Pulmonary artery endothelial cell (primary cell): ENCODE measurements at places on chromosomes 4 and X. TPM values are rescaled to one million over a fixed set of nuclear protein-coding genes. Genes with fewer than 3 reads are reported as not detected.

Gene BST1
- total RNA-seq, result 19.2 and 23.8 TPM in 2 replicates

Gene TNIP2
- 90.3 and 109 TPM in 2 replicates for total RNA-seq

Gene GAGE2A
- total RNA-seq, result not detected in 2 replicates

Gene GASK1B
- total RNA-seq, result 84.3 and 114 TPM in 2 replicates

Gene NLRP2B
- total RNA-seq, result 0.07 TPM in 1 of 2 replicates, not detected in the other

Gene SPIN4
- total RNA-seq, result 2.2 and 3.6 TPM in 2 replicates

Gene LDB2
- 150 and 155 TPM in 2 replicates for total RNA-seq

Gene CLNK
- total RNA-seq, result not detected in 2 replicates

Gene SLC9B1
- 0.59 and 0.67 TPM in 2 replicates for total RNA-seq

Gene ZAR1
- total RNA-seq, result not detected in 2 replicates

Gene SSX3
- total RNA-seq, result not detected in 2 replicates

Gene SPRY1
- total RNA-seq, result 20.5 and 33.1 TPM in 2 replicates

Gene GCNA
- total RNA-seq, result 0.59 and 2.3 TPM in 2 replicates

Gene GABRG1
- total RNA-seq, result not detected in 2 replicates

Gene RAB9B
- total RNA-seq, result 0.35 and 0.40 TPM in 2 replicates

Gene RAB41
- not detected in 2 replicates for total RNA-seq

Gene ARL13A
- not detected in 2 replicates for total RNA-seq

Gene KCTD8
- under 0.01 and 0.28 TPM in 2 replicates for total RNA-seq

Gene CD38
- 0.04 and 0.07 TPM in 2 replicates for total RNA-seq

Gene RPS6KA6
- total RNA-seq, result 0.20 and 0.95 TPM in 2 replicates

Gene SLC49A3
- total RNA-seq, result 1.1 and 4.5 TPM in 2 replicates

Gene ZNF732
- 0.86 and 1.1 TPM in 2 replicates for total RNA-seq

Gene TMEM187
- 2.9 and 5.3 TPM in 2 replicates for total RNA-seq

Gene GIMD1
- not detected in 2 replicates for total RNA-seq

Gene SMPX
- total RNA-seq, result not detected in 2 replicates

Gene PYURF
- 124 and 131 TPM in 2 replicates for total RNA-seq

Gene POU4F2
- not detected in 2 replicates for total RNA-seq

Gene HMGN5
- total RNA-seq, result 1.6 and 2.0 TPM in 2 replicates

Gene PLK4
- total RNA-seq, result 19.2 and 33.5 TPM in 2 replicates

Gene CXorf65
- not detected in 2 replicates for total RNA-seq

Gene VEGFC
- total RNA-seq, result 18.9 and 19.1 TPM in 2 replicates
